ENCODE measurements at places on chromosomes 4 and X.

- DNase-seq: no peak
Measured at GRCh38 chrX:17656035-17656418, 81.3 kb upstream of the SCML1 start.

- no peak for DNase-seq
Measured at GRCh38 chrX:86369847-86370630, 221.8 kb downstream of the DACH2 start.

DNA sequence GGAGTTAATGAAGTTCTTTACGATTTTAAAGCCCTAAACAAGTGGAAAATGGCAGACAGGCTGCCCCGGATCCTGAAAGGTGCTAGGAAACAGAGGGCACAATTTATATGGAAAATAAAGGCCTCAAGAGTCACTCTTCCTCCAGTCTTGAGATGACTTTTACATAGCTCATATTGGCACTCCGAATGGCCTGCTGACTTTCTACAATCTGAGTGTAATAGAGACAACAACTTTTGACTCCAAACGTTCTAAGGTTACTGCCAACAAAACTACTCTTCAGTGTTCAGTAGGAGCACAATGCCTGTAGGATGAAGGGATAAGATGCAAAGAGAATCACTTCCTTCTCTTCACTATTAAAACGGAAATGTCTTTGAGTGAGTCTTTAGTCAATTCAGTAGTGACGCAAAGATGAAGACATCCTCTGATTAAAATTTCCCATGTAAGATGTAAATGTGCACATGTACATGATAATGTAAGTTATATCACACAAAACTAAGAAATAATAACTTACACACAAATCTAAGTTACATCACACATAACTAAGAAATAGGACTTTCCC is 40.5 kb downstream of the VEGFC start:
- DNase-seq: no peak

DNA sequence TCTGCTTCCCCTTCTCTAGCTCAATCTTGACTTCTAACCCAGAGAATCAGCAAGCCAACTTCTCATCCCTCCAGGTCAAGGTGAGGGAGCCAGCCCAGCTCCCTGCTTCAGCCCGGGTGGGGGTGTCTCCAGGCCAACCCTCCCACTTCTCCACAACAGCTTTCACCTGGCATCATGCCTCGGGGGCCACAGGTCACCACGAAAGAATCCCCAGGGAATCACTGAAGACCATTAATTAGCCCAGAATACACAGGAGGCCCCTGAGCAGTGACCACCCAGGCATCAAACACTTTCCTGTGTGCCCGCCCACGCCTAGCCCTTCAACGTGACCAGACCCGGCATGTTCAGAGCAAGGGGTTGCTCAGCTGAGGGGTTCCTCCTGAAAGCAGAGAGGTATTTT is 646.7 kb downstream of the BCOR start:
- DNase-seq: no peak

DNA sequence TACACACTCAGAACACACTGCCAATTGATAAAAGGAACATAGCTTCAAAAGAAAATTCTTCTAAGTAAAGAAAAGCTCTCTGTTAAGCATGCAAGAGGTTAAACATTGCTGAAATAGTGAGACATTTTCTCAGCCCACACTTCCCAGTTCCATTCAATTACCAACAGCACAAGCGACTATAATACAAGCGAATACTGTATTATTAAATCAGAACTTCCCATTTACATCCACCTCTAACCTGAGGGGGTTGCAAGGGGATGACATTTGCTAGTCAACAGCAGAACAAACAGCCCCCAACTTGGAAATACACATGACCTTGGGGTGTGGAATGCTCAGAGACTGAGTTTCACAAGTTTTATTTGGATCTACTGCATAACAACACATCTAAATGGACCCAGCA is 1.1 kb downstream of the FSTL5 start:
- no peak for DNase-seq

DNA sequence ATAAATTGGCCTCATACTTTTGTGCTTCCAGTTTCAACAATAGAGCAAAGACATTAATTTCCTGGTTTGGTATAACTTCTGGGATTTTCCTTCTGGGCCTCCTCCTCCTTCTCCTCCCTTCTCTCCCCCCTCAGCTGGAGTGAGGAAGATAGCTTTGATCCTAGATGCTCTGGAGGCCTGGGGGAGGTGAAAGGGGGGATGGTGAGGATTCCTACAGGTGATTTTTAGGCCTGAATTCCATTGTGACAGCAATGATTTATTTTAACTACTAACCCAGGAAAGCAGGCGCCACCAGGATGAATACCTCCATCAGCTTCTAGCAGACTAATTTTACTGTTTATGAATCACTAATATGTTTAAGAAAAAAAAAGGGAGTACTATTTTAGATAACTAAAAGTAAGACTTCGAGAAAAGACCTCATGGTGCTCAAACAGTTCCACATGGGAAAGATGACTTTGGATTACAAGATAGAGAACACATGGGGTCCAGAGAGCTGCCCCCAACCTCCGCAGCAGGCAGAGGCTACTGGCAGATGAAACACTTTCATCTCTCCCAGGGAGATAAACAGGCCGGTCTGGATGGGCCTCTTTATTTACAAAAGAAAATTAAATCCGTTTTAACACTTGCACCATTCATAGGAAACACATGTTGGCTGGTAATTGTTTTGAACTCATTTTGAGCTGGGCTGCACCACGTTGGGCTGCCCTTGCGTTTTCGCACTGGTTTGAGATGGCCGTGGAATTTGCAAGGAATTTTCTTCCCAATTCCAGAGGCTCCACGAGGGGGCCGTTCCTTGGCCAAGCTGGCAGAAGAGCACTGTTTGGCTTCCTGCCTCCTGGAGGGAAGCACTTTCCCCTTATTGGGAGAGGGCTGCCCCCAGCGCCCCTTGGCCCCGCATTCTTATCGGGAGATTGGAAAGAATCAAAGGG is 125.1 kb upstream of the STX18 start:
- DNase-seq: no peak

- peak; percentile 7 for DNase-seq
Measured at GRCh38 chrX:26788402-26788998, 572.5 kb downstream of the MAGEB5 start.

DNA sequence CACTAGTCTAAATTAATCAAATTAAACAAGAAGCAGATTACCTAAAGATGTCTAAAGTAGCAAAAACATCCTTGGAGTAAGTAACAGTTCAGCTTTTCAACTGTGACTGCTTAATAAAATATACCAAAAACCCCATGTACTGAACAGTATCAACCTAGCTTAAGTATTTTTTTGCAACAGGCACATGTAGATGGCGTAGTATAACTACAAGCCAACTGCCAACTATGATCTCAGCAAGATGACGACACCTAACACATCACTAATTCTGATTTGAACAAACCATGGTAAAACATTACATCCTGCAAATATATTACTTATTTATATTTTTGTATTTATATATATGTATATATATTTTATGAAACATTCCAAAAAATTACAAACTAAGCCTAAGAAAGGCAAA is 24.5 kb downstream of the DHX15 start:
- DNase-seq: no peak

GRCh38 chr4:139933541-139933940 is 220.4 kb downstream of the MAML3 start:
- DNase-seq: peak; percentile 77

- DNase-seq: no peak
Measured at GRCh38 chrX:63750811-63751210, 34.2 kb downstream of the ARHGEF9 start.

DNA sequence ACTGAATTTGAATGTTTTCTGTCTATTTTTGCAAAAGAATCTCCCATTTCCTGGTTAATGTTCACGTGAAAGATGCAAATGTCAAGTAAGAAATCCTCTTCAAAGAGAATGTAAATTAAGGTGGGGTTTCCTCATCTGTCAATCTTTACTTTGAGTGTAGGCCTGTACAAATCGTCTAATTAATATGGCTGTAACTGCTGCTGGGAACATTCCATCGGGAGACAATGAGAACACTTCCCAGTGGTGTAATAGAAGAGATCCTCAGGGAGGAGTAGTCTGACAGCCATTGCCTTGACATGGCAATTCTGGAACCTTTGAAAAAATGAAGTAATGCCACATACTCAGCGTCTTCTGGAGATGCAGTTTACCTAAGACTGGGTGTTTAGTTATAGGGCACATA is 3.7 kb downstream of the EREG start:
- DNase-seq: no peak

DNA sequence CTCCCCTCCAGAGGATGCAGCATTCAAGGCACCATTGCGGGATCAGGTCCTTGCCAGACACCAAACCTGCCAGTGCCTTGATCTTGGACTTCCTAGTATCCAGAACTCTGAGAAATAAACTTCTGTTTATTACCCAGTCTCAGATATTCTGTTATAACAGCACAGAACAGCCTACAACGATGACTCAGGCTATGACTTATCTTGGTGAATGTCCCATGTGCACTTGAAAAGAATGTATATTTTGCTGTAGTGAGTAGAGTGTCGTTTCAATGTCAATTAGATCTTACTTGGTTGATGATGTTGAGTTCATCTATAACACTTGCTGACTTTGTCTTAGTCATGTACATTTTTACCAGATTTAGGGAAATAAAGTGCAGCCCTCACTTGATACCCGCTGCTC is 34.5 kb upstream of the PGRMC1 start:
- DNase-seq: no peak

DNA sequence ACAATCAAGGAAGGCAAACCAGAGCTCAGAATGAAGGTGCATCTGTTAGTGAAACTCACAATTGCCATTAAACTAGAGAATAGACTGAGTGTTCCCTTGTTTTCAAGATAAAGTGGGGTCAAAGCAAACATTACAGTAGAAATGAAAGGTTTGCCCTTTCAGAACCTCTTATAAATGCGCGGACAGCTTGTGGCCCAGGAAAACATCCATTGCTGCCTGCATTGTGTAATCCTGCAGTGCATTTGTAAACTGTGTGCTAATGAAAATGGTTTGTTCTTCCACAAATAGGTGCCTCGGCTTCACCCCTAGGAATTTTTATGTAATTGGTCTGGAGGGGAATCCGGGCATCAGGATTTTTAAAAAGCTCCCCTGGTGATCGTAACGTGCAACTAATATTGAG is 62.8 kb downstream of the SNX25 start:
- no peak for DNase-seq

DNA sequence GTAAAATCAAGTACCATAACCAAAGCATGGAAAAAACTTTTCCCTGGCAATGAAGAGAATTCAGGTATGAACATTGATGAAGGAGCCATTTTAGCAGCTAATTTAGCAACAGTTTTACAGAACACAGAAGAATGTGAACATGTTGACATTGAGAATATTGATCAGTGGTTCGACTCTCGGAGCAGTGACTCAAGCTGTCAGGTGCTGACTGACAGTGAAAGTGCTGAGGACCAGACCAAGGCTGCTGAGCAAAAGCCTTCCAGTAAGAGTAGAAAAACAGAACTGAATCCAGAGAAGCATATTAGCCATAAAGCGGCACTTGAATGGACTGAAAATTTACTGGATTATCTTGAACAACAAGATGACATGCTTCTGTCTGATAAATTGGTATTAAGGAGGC is 2.8 kb downstream of the TIGD2 start:
- no peak for DNase-seq

DNA sequence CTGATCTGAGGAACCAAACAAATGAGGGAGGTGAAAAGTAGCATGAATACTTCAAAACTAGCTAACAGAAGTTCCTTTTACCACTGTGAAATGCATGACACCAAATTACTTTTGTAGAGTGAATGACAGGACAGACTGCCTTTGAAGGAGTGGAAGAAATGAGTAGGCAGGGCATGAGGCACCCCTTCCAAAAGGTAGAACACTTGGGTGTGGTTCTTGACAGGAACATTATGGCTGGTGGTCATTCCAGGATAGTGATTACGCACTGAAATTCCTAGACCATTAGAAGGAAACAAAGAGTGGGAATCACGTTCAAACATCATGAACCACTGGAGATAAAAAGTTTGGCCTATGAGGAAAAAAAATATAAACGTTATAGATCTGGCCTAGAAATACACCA is 4.9 kb downstream of the HUWE1 start:
- DNase-seq: no peak

DNA sequence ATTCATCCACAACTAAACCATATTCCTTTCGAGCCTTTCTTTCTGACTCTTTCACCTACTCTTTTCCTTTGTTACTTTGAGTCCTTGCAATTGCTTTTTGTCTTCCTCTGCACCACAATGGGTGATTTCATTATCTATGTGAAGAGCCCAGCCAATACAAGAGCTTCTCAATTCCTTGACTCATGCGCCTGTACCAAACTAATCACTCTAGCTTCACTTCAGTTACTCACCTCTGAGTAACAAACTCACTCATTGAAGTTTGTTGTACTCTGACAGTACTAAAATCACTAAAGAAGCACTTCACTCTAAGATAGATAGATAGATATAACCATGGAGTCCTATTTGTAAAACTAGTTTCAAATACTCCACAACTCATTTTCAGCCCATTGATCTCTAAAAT is 191.7 kb upstream of the EPHA5 start:
- DNase-seq: no peak

DNA sequence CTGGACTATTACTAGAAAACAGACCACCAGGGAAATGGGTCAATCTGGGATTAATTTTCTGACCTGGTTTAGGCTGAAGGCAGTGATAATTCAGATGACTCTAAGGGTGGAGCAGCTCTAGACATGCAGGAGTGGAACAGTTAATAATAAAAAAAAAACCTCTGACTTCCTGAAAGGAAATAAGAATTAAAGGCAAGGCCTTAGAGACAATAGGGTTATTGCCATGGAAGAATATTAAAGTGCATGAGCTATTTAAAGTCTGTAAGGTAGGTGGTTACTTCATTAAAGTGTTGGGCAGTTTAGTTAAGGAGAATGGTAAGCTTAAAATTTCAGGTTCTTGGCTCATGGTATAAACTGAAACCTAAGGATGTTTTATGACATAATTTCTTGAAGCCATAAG is 14.6 kb upstream of the ADH5 start:
- no peak for DNase-seq

GRCh38 chr4:127124919-127125318 is 507.8 kb upstream of the INTU start:
- DNase-seq: no peak

- DNase-seq: peak; percentile 70
Measured at GRCh38 chr4:53365486-53366300, at the start of gene SCFD2. Gene SCFD2, minus strand, starts transcription at chr4:53366061.

- DNase-seq: no peak
Measured at GRCh38 chr4:142565771-142566170, 280.3 kb downstream of the INPP4B start.

GRCh38 chr4:53591372-53591892 is at the start of gene LNX1:
Gene LNX1, minus strand, starts transcription at chr4:53591486. Its CDS starts 17,484 bp downstream, at chr4:53574002.
- DNase-seq: no peak

- DNase-seq: no peak
Measured at GRCh38 chr4:24172406-24172805, 282.6 kb upstream of the PPARGC1A start.

- no peak for DNase-seq
Measured at GRCh38 chr4:166460769-166461550, 587.9 kb downstream of the TLL1 start.

Data from epithelial cell of proximal tubule (primary cell).